ENCODE measurements at places on chromosomes 6 and 20.

DNA sequence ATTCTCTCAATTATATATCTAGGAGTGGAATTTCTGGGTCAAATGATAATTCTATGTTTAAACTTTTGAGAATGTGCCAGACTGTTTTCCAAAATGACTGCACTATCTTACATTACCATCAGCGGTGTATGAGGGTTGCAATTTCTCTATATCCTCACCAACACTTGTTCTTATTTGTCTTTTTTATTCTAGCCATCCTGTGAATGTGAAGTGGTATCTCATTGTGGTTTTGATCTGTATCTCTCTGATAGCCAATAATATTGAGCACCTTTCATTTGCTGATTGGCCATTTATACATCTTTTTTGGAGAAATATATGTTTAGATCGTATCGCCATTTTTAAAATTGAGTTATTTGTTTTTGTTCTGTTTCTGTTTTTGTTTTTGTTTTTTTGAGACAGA, 32.3 kb downstream of the C20orf203 start:
- H3K4me3 ChIP-seq: no peak overlapping the region
- H3K27me3 ChIP-seq: peaks cover 55% of the 10 kb centered on the region
- peaks cover 1% of the 10 kb centered on the region for H3K4me1 ChIP-seq
- no peaks in the 10 kb centered on the region for H3K36me3 ChIP-seq

DNA sequence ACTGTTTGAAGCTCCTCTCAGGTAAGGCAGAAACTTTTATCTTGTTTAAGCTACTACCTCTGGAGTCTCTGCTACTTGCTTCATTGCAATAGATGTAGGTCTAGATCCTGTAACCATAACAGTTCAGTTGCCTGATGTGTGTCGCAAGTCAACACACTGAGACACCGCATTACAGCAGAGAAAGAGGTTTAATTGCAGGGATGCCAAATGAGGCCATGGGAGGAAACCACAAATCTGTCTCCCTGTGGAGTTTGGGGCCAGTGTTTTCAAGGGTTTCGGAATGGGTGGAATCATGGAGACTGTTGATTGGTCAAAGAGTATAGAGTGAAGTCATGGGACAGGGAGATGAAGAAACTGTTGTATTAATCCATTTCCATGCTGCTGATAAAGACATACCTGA, 57.1 kb upstream of the RBM24 start:
- H3K4me3 ChIP-seq: no peak overlapping the region
- DNase-seq: no peak
- H3K27me3 ChIP-seq: no peaks in the 10 kb centered on the region
- no peaks in the 10 kb centered on the region for H3K36me3 ChIP-seq
- no peak overlapping the region for H3K27ac ChIP-seq

- H3K27ac ChIP-seq: peak overlapping the region; percentile 88
- no peak overlapping the region for H3K4me3 ChIP-seq
- H3K36me3 ChIP-seq: no peaks in the 10 kb centered on the region
- peaks cover 29% of the 10 kb centered on the region for H3K4me1 ChIP-seq
Measured at GRCh38 chr6:57262901-57263694, 41.0 kb upstream of the RAB23 start.

- H3K27ac ChIP-seq: no peak overlapping the region
- H3K27me3 ChIP-seq: no peaks in the 10 kb centered on the region
- no peaks in the 10 kb centered on the region for H3K4me1 ChIP-seq
- DNase-seq: no peak
- H3K4me3 ChIP-seq: no peak overlapping the region
Measured at GRCh38 chr6:93325761-93326160, 93.6 kb downstream of the EPHA7 start.

GRCh38 chr20:53598140-53599043, 4.8 kb upstream of the ZNF217 start:
- H3K27me3 ChIP-seq: no peaks in the 10 kb centered on the region
- H3K4me3 ChIP-seq: no peak overlapping the region
- H3K27ac ChIP-seq: no peak overlapping the region
- H3K4me1 ChIP-seq: peaks cover 5% of the 10 kb centered on the region
- no peak for DNase-seq
- H3K36me3 ChIP-seq: no peaks in the 10 kb centered on the region
